ENCODE measurements at places on chromosomes 4 and X.

GRCh38 chr4:156578005-156578404 is 393.6 kb downstream of the PDGFC start:
- DNase-seq, result no peak

- DNase-seq, result no peak
Observed at GRCh38 chrX:140433582-140433981, 71.3 kb downstream of the SOX3 start.

- no peak for DNase-seq
Observed at GRCh38 chr4:108533876-108534275, 86.5 kb upstream of the RPL34 start.

DNA sequence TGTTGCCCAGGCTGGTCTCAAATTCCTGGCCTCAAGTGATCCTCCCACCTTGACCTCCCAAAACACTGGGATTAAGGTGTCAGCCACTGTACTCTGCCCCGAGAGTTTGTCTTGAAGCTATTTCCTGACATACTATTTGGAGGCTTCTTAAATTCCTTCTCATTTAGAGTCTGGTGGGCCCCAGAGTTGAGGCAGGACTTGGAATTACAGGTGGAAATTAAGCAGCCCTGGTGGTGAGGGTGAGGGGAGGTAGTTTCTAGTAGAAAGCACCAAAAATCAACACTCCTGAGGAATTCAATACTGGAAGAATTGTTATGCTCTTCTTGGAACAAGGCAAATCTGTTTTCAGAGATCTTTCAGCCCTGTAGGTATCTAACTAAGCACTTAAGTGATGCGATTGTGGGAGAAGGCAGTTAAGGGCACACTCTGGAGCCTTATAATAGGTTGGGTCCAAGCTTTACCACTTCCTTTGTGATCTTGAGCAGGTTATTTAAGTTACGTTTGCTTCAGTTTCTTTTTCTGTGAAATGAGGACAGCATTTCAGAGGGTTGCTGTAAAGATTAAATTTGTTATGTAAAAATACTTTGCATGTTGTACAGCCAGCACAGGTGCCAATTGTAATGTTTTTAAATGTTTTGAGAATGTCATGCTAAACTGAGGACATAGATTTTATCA is 200.7 kb downstream of the SOWAHB start:
- no peak for DNase-seq

- no peak for DNase-seq
Observed at GRCh38 chrX:117376460-117376859, 740.1 kb downstream of the KLHL13 start.

- DNase-seq, result no peak
Observed at GRCh38 chr4:102641793-102642192, 119.0 kb downstream of the MANBA start.

DNA sequence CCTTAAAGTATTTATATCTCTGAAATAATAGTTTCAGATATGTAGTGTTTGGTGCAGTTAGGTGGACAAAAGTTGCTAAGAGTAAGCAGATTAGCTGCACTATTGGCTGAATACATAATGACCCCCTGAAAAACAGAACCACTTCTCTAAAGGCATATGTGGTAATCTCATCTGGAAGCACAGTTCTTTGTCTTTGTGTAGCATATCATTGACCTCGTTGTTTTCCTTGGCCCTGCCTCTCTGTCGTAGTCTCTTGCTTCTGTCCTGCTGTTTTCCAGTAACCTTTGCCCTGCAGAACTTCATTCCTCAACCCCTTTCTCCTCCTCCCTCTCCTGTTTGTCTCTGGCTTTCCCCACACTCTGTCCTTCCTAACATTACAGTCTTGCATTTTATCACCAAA is 41.4 kb downstream of the JADE3 start:
- no peak for DNase-seq

All from stimulated activated CD8-positive, alpha-beta memory T cell treated with anti-CD3 and anti-CD28 coated beads, Interleukin-2, amount 100 ng/mL, for 1 hour (primary cell).